Activated CD8-positive, alpha-beta T cell treated with anti-CD3 and anti-CD28 coated beads, Interleukin-2, amount 10 ng/mL, durations not matched to agents 7 days and 5 days (primary cell): ENCODE measurements at places on chromosomes 1 and 21. TPM values are rescaled to one million over a fixed set of nuclear protein-coding genes. Genes with fewer than 3 reads are reported as not detected.
A peak's percentile ranks its signal among the peaks of the same experiment; 100 is the strongest.

MAP10 gene
- 3.1 TPM for total RNA-seq

- H3K36me3 ChIP-seq, result no peaks in the 10 kb centered on the region
- no peak for DNase-seq
Observed at GRCh38 chr1:19878637-19878985, 3.6 kb upstream of the OTUD3 start.

DNA sequence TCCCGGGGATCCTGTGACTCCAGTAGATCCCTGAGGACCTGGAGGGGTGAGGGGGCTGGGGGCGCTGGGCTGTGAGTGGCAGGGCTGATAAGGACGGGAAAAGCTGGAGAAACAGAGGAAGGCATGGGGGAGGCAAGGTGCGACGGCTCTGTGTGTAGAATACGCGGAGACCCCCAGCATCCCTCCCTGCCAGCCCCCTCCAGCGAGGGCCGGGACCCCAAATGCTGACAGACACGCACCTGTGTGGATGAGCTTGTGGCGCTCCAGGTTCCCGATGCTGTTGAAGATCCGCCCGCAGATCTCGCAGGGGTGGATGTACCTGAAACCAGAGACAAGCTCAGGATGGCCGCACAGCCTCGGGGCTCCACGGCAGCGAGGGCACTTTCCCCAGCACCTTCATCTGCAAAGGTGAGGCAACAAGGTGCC lies 53.0 kb upstream of the RIPK4 start:
- peaks cover 1% of the 10 kb centered on the region for H3K36me3 ChIP-seq
- no peak overlapping the region for H3K27ac ChIP-seq
- DNase-seq, result no peak
- H3K4me3 ChIP-seq, result no peak overlapping the region

DNA sequence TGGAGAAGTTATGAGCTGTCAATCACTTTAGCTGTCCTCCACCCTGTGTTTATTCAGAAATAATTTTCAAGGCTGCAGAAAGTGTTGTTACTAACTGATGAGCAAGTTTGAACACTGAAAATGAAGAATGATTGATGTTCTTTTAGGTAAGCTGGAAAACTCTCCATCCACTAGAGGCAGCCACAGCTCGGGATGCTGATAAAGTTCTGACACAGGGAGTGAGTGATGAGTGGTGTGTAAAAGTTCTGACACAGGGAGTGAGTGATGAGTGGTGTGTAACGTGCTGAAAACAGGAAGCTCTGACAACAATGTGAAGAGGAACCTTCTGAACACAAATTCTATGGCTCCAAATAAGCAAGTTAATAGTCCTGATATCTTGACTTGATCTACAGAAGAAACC lies 197.5 kb upstream of the PTBP2 start:
- no peaks in the 10 kb centered on the region for H3K4me1 ChIP-seq
- H3K27me3 ChIP-seq, result no peaks in the 10 kb centered on the region
- H3K4me3 ChIP-seq, result no peak overlapping the region

MYOC gene
- not detected for total RNA-seq

DNA sequence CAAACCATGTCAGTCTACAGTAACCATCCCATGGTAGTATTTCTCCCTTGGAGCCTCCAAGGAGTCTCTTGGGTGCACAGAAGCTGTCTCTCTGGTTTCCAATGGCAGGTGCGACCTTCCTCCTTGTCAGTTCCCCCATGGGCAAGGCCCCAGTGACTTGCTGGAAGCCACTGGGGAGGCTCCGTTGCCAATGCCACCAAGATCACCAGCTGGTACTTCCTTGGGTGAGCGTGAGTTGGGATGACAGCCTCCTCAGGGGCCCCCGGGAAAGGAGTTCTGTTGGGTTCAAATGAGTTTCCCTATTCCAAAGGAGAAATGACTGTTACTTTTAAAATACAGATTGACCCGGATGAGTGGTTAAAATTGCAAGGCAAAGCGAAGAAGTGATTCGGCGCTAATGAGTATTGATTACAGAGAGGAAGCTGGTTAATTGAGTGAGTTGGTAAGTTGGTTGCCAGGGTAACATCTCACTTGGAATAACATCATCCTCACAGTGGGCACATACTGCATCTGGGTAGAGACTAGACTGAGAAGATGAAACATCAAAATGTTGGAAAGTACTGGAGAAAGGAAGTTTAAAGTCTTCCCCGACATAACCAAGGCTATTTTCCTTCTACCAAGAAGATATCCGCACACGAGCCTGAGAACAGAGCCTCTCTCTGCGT lies 53.0 kb upstream of the LAPTM5 start:
- no peak overlapping the region for H3K27ac ChIP-seq
- no peak overlapping the region for H3K4me3 ChIP-seq
- no peak for DNase-seq
- H3K36me3 ChIP-seq, result no peaks in the 10 kb centered on the region

DNA sequence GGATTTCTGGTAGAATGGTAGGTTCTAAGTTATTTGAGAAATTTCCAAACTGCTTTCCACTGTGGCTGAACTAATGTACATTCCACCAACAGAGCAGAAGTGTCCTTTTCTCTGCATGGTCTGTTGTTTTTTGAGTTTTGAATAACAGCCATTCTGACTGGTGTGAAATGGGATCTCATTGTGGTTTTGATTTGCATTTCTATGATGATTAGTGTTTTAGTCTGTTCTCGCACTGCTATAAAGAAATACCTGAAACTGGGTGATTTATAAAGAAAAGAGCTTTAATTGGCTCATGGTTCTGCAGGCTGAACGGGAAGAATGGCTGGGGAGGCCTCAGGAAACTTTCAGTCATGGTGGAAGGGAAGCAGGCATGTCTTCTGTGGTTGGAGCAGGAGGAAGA lies 80.3 kb downstream of the SDCCAG8 start:
- peaks cover 7% of the 10 kb centered on the region for H3K36me3 ChIP-seq
- no peak overlapping the region for H3K27ac ChIP-seq
- no peak overlapping the region for H3K4me3 ChIP-seq
- no peaks in the 10 kb centered on the region for H3K27me3 ChIP-seq

MNDA gene
- total RNA-seq, result not detected

- DNase-seq, result no peak
- no peak overlapping the region for H3K4me3 ChIP-seq
- H3K27ac ChIP-seq, result no peak overlapping the region
Observed at GRCh38 chr1:69523461-69523860, 44.3 kb upstream of the LRRC7 start.

DNA sequence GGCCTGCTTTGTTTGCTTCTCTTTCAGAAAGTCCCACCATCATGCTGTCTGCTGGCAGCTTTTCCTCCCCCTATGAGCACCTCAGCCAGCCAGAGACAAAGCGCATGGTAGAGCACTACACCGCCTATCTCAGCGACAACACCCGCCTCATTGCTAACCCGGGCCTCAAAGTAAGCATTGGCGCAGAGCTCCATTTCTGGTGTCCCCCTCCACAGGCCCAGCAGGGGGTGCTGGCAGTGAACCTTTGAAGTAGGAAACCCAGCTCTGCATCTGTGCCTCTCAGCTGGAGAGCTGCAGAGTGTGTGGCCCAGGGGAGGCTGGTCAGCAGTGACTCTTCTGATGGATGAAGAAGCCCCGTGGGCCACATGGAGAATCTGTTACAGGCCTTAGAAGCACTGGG lies 81.2 kb upstream of the RAVER2 start:
- H3K27me3 ChIP-seq, result no peaks in the 10 kb centered on the region
- no peaks in the 10 kb centered on the region for H3K36me3 ChIP-seq
- no peaks in the 10 kb centered on the region for H3K4me1 ChIP-seq
- no peak for DNase-seq
- H3K4me3 ChIP-seq, result no peak overlapping the region

RNF223 gene
- total RNA-seq, result not detected

GREM2 gene
- not detected for total RNA-seq

GRCh38 chr1:20551945-20552727 lies at the start of gene FAM43B:
Gene FAM43B (plus strand): TSS chr1:20552573. CDS start chr1:20552974, 401 bp downstream.
- no peak within 1 kb of the TSS for H3K27ac ChIP-seq
- H3K4me1 ChIP-seq, result no peaks in the 10 kb centered on the region
- no peak within 1 kb of the TSS for H3K4me3 ChIP-seq
- peaks cover 36% of the 10 kb centered on the region for H3K27me3 ChIP-seq

DNA sequence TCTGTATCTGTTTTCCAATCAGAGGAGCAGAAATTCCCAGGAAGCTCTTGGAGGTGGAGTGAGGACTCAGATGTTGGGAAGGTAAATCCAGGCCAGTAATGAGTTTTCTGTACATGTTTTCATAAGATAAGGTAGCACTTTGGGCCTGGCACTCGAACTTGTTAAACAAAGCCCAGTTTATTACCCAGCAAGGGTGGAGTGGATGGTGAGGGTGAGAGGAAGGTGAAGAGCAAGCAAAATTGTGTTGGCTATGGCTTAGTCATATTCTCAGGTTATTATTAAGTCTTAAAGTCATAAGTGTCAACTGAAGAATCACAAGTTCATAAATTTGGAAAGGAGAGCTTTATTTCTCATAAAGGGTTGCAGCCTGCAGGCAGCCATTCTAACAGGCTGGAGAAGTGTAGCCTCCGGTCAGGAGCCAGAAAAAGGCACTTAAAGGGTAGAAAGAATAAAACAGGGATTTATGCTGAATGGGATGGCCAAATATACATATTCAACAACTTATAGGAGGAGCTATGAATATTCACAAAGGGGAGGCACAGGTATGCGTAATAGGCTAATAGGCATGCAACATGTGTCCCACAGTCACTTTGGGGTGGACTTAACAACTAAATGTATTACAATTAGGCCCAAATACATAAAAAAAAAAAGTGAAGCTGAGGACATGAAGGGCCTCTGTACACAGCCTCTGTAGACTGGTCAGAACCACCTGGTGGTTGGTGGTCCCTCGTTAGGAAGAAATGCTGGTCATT lies 523.9 kb downstream of the LMO4 start:
- DNase-seq, result no peak
- no peak overlapping the region for H3K4me3 ChIP-seq
- no peak overlapping the region for H3K27ac ChIP-seq
- H3K36me3 ChIP-seq, result no peaks in the 10 kb centered on the region

MROH7 gene
- total RNA-seq, result not detected

DNA sequence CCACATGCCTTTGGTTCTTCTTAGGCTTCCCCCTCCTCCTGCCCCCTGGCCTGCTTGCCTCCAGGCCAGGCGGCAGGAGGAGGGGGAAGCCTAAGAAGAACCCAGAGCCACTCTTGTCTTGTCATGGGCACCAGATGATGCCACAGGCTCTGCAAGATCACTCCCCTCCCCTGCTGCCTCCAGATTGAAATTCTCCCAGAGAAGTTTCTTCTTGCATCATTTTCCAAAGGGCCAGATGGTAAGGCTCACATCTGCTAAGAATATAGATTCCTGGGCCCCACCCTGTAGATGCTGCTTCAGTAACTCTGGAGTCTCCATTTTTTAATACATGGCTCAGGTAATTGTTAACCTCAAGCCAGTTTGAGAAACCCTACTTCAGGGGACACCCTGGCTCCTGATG lies 60.8 kb downstream of the FAM163A start:
- H3K27me3 ChIP-seq, result peaks cover under 1% of the 10 kb centered on the region
- no peaks in the 10 kb centered on the region for H3K4me1 ChIP-seq
- H3K4me3 ChIP-seq, result no peak overlapping the region
- H3K36me3 ChIP-seq, result no peaks in the 10 kb centered on the region
- H3K27ac ChIP-seq, result no peak overlapping the region

DAB1 gene
- total RNA-seq, result 0.18 TPM

GRCh38 chr1:111174070-111174469 lies 26.4 kb downstream of the DENND2D start:
- no peak overlapping the region for H3K4me3 ChIP-seq
- DNase-seq, result no peak
- H3K27ac ChIP-seq, result no peak overlapping the region
- H3K4me1 ChIP-seq, result peaks cover 1% of the 10 kb centered on the region
- H3K36me3 ChIP-seq, result peaks cover 62% of the 10 kb centered on the region
- no peaks in the 10 kb centered on the region for H3K27me3 ChIP-seq

GBP4 gene
- 60.7 TPM for total RNA-seq

DNA sequence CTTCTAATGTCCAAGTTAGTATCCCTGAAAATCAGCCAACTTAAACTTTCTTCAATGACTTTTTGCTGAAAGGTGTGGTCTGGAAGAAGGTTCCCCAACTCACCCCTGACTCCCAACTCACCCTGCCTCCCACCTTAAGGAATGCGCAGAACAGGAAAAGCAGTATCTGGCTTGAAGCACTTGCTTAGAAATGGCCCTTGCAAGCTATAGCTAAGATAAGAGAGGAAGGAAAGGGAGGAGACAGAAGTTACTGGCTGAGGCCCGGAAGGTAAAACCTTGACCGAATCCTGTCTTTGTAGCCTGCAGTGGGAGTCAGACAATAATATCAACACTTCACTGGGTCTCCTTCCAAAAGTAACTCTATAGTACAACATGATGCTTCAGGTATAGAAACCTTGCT lies 2.9 kb downstream of the CYYR1 start:
- no peak overlapping the region for H3K27ac ChIP-seq
- peaks cover 2% of the 10 kb centered on the region for H3K4me1 ChIP-seq
- H3K4me3 ChIP-seq, result no peak overlapping the region
- peaks cover 21% of the 10 kb centered on the region for H3K27me3 ChIP-seq

MRPL55 gene
- total RNA-seq, result 51.1 TPM

GRCh38 chr1:178451529-178451928 lies 45.2 kb downstream of the CLEC20A start:
- no peaks in the 10 kb centered on the region for H3K4me1 ChIP-seq
- no peaks in the 10 kb centered on the region for H3K36me3 ChIP-seq
- no peaks in the 10 kb centered on the region for H3K27me3 ChIP-seq
- DNase-seq, result no peak

ALPL gene
- total RNA-seq, result not detected

AVPR1B gene
- total RNA-seq, result not detected

SLC9C2 gene
- total RNA-seq, result not detected

DNA sequence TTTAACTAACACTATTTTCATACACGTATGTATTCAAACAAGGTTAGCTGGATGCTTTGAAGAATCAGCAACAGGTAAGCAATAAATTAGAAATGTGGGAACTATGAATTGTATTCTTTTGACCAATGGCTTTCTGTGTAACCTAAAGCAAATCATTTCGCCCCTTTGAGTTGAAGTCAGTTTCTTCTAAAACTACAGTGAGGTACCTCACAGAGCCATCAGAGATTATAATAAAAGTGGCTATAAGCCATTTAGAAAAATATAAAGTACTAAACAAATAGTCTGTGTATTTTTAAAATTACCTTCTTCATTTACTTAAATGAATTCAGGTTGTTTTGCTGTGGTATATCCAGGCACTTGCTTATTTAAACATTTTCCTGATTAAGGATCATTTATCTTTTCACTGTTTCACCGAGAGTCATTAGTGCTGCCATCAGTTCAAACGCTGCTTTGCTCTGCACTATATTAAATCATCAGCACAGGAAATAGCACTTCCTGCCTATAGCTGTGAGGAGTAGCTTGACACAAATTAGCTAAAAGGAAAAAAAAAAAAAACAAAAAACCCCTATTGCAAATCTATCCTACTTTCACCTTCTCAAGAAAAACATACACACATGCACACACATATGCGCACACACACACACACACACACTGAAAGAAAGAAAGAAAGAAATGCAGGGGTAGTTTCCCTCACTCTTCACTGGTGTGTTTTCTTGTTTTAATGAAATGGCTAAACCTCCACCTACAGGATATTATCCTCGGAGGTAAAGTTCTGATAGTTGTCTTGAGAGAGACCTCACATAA lies 39.8 kb upstream of the C1orf105 start:
- H3K36me3 ChIP-seq, result peaks cover 2% of the 10 kb centered on the region
- peaks cover 35% of the 10 kb centered on the region for H3K4me1 ChIP-seq
- no peaks in the 10 kb centered on the region for H3K27me3 ChIP-seq
- peak overlapping the region; percentile 65 for H3K4me3 ChIP-seq
- peak; percentile 44 for DNase-seq
- H3K27ac ChIP-seq, result peak overlapping the region; percentile 94

GRCh38 chr1:55700359-55701130 lies 485.4 kb upstream of the USP24 start:
- no peaks in the 10 kb centered on the region for H3K4me1 ChIP-seq
- H3K4me3 ChIP-seq, result no peak overlapping the region
- no peaks in the 10 kb centered on the region for H3K36me3 ChIP-seq
- no peak for DNase-seq
- H3K27ac ChIP-seq, result no peak overlapping the region
